Stimulated activated CD8-positive, alpha-beta memory T cell treated with anti-CD3 and anti-CD28 coated beads, Interleukin-2, amount 100 ng/mL, for 1 hour (primary cell): ENCODE measurements at places on chromosomes 1 and 21.

- DNase-seq, result no peak
These were observed 370.6 kb downstream of the PTPRC start for GRCh38 chr1:199009447-199009846.

DNA sequence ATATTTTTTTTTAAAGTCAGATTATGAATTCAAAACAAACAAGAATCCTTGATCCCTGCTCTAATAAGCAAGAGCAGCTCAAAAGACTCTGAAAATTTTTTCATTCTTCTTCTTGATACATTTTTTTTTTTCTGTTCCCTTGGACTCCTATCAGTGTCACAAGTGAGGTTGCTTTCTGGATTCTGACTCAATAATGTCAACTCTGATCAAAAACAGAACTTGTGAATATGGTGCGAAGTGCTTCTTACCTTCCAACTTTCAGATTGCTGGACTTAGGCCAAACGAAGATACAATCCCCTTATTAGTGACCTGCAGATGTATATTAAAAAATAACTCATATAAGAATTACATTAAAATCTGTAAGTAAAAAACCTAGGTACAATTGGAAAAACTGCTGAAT lies 136.1 kb downstream of the GPATCH2 start:
- DNase-seq, result no peak

- no peak for DNase-seq
These were observed 94.5 kb downstream of the ROR1 start for GRCh38 chr1:63868268-63868781.

GRCh38 chr1:219783605-219784235 lies 144.6 kb downstream of the SLC30A10 start:
- DNase-seq, result no peak

- DNase-seq, result no peak
These were observed 9.6 kb upstream of the SMYD2 start for GRCh38 chr1:214271174-214271858.

DNA sequence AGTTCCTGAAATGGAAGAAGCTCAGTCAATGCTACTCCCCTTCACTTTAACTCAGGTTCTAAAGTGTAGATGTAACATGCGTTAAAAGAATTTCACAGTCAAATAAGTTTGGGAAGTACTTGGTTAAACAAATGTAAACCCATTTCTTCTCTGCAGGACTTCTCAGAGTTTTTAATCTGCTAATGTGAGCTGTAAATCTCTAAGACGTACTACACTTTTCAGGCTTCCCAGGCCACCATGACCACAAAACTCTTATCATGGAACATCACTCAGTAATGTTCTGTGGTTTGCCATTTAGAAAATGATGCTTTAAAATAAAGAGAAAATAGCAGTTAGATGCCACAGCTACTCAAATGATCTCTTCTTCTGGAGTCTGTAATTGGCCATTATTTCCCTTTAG lies 104.3 kb downstream of the HHIPL2 start:
- no peak for DNase-seq

DNA sequence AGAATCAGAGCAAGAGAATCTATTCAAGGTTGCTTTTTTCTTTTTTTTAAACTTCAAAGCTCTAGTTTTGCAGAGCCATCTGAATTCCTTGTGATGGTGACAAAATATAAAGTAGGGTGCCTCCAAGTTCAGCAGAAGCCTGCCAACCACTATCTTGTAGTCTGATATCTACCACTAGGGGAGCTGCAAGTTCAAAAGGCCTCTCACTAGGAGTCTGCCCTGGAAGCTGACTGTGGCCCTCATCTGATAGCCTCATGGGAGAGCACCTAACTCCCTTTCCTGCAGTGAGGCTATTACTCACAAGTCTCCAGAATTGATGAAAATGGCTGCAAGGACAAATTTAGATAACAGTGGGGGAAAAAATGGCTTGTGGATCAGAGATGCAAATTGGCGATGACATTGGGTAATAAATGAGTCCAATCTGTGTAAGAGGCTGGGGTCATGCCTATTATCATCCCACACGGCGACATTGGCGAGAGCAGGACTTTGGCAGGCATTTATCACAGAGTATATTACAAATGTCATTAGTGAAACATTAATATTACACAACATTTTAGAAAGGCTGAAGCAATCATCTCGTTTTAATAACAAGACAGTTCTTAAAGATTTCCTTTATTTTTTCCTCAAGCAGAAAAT lies 10.7 kb upstream of the ZP4 start:
- DNase-seq, result no peak

DNA sequence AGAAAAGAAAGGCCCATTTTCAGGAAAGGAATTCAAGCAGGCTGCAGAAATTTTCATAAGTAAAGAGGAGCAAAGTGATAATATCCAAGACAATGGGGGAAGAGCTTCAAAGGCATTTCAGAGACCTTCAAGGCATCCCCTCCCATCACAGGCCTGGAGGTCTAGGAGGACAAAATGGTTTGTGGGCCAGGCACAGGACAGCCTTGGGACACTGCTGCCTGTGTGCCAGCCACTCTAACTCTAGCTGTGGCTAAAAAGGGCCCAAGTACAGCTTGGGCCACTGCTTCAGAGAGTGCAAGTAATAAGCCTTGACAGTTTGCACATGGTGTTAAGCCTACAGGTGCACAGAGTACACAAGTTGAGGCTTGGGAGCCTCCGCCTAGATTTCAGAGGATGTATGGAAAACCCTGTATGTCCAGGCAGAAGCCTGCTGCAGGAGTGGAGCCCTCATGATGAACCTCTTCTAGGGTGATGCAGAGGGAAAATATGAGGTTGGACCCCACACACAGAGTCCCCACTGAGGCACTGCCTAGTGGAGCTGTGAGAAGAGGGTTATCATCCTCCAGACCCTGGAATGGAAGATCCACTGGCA lies 51.8 kb upstream of the ZSWIM5 start:
- no peak for DNase-seq

GRCh38 chr1:24294716-24295371 lies 24.3 kb upstream of the GRHL3 start:
- DNase-seq, result no peak

- DNase-seq, result no peak
These were observed 614 bp upstream of the CACNA1E start for GRCh38 chr1:181482521-181483284.

DNA sequence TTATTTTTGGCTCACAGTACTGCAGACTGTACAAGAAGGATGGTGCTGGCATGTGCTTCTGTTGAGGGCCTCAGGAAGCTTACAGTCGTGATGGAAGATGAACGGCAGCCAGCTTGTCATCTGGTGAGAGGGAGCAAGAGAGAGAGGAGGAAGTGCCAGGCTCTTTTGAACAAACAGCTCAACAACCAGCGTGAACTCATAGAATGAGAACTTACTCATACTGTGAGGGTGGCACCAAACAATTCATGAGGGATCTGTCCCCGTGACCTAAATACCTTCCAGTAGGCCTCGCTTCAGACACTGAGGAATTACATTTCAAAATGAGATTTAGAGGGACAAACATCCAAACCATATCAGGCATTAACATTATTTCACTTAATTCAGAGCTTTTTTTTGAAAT lies 84.7 kb downstream of the PKN2 start:
- DNase-seq, result no peak
